ENCODE measurements at places on chromosomes 2 and 18. TPM values are rescaled to one million over a fixed set of nuclear protein-coding genes. Genes with fewer than 3 reads are reported as not detected.

DNA sequence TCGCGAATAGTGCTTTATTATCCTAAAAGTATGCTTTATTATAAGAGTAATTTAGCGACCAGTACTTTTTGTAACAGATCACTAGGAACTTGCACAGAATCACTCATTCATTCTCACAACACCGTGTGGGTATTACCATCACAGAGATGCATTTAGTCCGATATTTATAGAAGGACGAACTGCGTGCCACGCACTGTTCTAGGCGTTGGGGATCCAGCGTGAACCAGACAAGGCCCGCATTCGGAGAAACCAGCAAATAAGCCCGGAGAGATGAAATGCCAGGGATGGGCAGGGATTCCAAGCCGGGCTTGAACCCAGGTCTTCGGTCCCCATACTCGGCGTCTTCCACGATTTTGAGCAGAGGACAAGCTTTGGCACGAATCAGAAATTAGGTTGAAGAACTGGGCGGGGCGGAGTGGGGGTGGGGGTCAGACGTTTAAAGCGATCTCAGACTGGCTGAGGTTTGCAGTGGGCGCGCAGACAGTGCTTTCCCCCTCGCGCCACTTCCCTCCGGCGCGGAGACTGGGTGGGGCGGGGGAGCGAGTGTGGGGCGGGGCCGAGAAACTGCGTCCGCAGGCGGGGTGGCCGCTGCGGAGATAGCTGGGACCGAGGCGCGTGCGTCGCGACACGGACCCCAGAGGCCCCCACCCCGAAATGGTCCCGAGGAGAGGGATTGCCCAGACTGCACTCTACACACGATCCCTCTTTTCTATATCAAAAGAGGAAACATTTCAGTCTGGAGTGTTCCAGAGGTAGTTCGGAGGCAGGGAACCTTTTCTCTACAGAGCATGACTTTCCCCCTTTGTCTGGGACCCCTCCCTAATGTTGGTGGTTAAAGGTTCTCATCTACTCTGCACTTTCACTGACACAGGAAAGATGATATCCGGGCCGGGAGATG is 1.1 kb upstream of the CXCR4 start:
- no peak for DNase-seq

The CPS1 gene
- 21.6 TPM for polyA plus RNA-seq

The PLEK gene
- 0.06 TPM for polyA plus RNA-seq

- no peak for DNase-seq
Observed at GRCh38 chr2:97911922-97912575, 83.7 kb downstream of the TMEM131 start.

- no peak for DNase-seq
Observed at GRCh38 chr18:7663366-7664312, 96.5 kb downstream of the PTPRM start.

DNA sequence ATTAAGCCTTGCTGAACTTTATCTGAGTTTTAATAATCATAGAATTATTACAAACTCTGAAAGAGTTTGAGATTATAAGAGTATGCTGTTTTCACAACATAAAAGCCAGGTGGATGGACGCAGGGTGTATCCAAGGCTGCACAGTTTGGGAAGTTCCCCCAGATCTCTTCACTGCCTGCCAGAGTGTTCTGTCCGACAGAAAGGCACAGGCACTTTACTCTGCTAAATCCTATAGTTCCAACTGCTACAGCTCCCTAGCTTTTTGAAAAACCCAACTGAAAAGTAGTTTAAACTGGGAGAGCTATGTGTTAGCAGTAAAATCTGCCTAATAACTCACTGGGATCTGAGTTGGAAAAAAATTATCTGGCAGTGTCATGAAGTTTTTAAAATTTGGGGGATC is 38.0 kb downstream of the MFSD6 start:
- no peak for DNase-seq

The DHRS9 gene
- not detected for polyA plus RNA-seq

The TMEM182 gene
- polyA plus RNA-seq: 3.6 TPM

The CYP27C1 gene
- polyA plus RNA-seq: not detected

DNA sequence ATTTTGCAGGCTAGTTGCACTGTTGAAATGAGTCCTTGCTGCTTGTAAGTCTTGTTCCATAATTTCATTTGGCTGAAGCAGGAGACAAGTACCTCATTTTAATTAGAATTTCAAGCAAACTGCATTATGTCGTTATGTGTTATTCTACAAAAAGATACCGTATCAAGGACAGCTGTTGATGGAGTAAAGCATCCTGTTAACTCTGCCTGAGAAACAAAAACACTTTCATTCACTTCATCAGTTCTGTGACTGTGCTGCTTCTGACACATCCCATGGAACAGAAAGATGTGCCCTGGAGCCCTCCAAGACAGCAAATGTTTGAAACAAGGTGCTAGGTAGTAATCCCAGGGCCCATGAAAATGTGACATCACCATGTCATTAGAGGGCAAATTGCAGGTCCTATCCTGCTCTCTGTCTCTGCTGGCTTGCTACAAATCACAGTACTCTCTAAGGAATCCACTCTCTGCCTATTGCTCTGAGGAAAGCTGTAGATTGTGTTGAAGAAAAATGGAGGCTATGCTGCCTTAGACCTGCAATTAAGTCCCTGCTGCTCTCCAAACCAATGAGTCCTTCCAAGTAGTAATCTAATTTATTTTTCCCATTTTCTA is 209.7 kb upstream of the PARD3B start:
- DNase-seq: no peak
